Stimulated activated CD8-positive, alpha-beta memory T cell treated with anti-CD3 and anti-CD28 coated beads, Interleukin-4, amount 100 ng/mL, for 4 hours (primary cell): ENCODE measurements at places on chromosomes 4 and X.

- DNase-seq, result no peak
Measured at GRCh38 chr4:28482580-28483270, 1622.1 kb downstream of the STIM2 start.

DNA sequence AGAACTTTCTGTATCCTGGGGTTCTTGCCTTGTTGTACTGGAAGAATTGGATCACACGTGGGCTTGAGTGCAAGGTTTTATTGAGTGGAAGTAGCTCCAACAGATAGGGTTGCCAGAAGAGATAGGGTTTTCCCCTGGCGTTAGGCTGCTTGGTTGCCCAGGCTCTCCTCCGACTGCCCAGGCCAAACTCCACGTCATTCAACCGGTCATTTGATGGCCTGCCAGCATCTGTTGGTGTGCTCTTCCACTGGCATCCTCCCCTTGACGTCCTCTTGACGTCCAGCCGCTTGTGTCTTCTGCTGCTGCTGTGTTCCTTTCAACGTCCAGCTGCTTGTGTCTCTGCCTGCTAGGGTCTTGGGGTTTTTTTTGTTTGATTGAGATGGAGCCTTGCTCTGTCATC, 340.3 kb upstream of the ZCCHC13 start:
- DNase-seq, result no peak

GRCh38 chr4:83149865-83150652, 35.5 kb upstream of the PLAC8 start:
- no peak for DNase-seq

GRCh38 chrX:1597345-1598020, 6.1 kb downstream of the AKAP17A start:
- no peak for DNase-seq

DNA sequence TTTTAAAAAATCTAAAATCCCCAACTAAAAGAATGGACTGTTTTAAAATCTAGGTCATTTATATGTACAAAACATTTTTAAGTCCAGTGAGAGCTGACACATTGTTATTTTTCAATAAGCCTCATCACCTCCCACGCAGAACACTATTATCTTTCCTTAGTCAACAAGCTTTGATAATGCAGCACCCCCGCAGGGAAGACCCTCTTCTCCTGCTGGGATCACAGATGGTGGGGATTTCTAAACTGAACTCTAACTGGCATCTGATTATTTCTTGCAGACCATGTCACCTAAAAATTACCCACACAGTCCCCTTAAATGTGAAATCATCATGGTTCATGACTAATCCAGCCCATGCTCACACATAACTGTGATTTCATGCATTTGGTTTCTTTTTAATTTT, 11.6 kb downstream of the SYTL4 start:
- DNase-seq, result no peak

DNA sequence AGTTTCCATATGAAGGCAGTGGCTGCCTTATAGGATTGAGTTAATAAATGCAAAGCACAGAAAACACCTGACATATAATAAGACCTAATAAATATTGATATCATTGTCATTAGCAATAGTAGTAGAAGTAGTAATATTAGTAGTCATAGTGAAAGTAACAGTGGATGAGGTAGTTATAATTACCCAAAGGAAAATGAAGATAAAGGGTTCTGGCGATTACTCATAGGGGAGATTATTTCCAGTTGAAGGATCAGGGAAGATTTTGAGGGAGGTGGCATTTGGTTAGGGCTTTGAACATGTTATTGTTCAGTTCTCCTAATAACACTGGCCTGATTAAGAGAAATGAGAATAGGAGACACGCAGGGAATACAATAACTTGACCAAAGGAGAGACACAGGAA, 131.9 kb upstream of the GPRIN3 start:
- DNase-seq, result no peak

- DNase-seq, result no peak
Measured at GRCh38 chr4:151417766-151418376, 8.9 kb downstream of the FHIP1A start.

DNA sequence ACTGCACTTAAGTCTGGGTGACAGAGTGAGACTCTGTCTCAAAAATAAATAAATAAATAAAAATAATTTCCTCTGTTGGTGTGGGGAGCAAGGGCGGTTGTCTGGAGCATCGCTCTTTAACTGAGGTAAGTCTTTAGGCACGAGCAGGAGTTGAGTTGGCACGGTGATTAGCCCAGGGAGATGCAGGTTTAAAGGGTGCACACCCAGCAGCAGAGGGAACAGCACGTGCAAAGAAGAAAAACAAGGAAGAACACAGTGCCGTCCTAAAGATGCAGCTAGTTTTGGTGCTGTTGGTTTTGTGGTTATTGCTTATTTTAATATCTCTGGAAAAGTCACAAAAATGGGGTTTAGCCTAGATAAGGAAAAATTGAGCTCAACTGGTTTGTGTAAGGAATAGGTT, 87.8 kb downstream of the DHX15 start:
- DNase-seq, result no peak

GRCh38 chr4:96730432-96730831, 890.5 kb downstream of the PDHA2 start:
- no peak for DNase-seq

DNA sequence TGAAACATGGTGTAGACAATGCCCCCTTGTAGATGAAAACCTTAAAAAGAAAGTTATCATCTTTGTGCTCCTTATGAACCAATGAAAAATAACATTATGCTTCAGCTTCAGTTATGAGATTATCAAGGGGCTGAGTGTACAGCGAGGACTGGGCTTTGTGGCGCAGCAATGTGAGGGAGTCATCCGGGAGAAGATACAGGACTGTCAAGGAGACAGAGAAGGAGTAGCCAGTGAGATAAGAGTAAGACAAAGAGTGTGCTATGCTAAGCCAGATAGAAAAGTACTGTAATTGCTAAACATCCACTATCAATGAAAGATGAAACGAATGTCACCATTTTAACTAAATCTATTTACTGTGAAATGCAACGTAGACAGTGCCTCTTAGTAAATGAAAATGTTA, 3.6 kb upstream of the KLHL15 start:
- no peak for DNase-seq

GRCh38 chrX:37685381-37686359, at the start of gene XK:
Gene XK, plus strand, starts transcription at chrX:37685791. Its CDS starts 171 bp downstream, at chrX:37685962.
- DNase-seq, result no peak
